Activated CD4-positive, alpha-beta T cell treated with anti-CD3 and anti-CD28 coated beads for 1 hour (primary cell): ENCODE measurements at places on chromosomes 4 and X.

DNA sequence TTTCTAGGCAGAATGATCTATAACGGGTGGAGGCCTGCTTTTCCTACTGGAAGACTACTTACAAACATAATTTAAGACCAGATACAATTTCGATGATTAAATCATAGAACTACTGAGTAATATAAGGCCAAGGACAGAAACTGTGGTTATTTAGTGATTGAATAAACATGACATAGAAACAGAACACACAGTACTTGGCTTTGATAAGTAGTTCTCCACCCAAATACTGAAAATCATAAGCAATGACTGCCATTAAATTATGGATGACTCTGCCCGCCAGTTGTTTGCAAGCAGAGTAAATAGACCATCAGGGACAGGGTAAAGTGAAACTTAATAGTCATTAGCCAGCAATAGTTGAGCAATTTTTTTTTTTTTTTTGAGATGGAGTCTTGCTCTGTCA lies 17.2 kb upstream of the SMIM14 start:
- DNase-seq, result no peak

DNA sequence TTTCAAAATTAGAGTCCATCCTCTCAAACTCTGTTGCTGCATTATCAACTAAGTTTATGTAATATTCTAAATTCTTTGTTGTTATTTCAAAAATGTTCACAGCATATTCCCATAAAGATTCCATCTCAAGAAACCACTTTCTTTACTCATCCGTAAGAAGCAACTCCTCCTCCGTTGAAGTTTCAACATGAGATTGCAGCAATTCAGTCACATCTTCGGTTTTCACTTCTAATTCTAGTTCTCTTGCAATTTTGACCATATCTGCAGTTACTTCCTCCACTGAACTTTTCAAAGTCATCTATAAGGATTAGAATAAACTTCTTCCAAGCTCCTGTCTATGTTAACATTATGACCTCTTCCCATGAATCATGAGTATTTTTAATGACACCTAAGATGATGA lies 216.6 kb upstream of the SLC7A11 start:
- DNase-seq, result no peak

GRCh38 chr4:124288706-124289486 lies 423.6 kb downstream of the ANKRD50 start:
- DNase-seq, result no peak

DNA sequence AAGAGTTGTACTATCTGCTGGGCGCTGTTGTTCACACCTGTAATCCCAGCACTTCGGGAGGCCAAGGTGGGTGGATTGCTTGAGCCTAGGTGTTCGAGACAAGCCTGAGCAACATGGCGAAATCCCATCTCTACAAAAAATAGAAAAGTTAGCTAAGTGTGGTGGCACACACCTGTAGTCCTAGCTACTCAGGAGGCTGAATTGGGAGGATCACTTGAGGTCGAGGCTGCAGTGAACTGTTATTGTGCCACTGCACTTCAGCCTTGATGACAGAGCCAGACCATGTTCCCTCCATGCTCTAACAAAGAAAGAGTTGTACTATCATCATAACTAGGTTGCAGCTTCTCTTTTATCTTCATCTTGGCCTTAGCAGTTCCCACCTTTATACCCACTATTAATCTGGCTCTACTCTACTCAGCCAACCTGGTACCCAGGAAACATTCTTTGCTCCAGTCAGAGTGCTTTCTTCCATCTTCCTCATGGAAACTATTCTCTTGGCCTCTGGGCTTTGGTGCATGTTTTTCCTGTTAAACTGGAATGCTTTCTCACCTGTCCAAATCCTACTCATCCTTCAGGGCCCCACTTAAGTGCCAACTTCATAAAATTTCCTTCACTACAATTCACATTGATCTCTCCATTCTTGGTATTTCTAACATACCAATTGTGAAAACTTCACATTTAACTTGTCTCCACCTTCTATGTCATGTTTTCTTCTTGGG lies 18.2 kb downstream of the FABP2 start:
- DNase-seq, result no peak

DNA sequence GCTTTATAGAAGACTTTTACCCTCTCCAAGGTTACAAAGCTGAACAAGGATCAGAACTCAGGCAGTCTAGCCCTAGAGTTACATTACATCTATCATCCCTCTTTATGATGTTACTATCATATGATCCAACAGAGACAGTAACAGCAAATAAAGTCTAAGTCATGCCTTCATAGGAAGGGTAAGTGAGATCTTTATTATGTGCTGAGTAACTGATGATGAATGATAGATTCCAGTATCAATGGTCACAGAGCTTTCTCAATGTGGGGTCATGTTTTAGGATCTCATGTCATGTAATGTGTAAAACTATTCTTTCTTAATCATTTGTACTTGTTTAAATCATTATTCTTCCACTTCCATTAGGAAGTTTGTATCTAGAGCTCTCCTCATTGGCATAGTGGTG lies 22.8 kb downstream of the ELOVL6 start:
- no peak for DNase-seq

DNA sequence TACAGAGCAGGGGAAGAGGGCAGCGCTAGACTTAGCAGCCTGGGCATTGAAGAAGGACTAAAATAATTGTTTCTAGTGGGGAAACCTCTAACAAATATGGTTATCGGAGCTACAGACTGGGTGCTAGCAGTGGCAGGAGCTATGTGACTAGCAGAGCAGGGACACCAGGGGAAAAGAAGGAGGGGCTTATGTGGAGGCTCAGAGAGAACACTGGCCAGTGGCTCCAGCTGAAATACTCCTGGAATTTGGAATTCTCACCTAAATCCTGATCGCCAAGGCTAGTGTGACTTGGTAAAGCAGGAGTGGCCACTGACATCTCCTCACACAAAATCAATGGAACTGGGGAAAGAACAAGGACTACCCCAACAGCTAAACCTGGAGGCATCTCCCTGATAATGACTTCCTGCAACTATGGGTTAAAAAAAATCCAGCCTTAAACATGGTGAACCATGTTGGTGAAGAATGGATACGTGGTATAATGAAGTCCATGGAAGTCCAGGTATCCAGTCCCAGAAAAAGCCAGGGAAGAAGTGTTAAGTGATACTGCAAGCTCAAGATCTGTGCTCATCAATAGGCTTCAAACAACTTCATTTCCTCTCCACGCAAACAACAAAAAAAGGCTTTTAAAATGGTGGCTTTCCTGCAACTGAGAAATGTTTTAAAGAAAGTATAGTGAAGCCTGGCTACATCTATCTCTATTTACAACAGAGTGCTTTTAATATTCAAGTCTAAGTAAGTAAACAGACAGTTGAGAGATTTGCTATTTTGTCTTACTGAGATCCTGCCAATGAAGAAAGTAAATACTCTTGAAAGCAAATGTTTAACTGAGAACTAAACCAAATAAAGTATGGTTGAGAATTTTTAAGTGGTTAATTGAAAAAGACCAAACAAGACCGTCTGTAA lies 1.8 kb downstream of the TAPT1 start:
- no peak for DNase-seq

DNA sequence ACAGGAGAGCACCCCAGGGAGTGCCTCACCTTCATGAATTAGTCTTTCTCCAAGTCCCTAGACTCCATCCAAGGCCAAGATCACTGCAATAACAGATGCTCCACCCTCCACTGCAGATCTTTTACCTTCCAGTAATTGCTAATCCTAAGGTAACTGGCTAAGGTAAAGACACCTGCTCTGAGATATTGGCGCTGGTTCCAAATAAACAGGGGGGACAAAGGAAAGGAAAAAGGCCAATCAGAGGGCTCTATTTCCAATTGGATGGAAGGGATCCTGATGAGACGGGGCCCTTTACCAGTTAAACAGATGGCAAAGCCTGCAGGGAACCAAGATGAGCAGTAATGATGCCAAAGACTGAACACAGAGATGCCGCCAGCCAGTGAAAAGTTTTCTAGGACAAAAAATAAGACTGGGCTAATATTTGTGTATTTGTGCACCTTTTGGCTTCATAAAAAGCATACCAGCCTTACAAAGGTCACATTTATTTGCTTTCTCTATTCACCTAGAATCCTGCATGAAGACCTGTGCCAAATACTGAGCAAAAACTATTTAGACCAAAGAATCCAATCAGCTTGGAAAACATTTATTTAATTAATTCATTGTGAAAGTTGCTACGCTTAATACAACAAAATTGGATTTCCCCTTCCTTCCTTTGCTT lies 148.5 kb downstream of the PPP3CA start:
- no peak for DNase-seq

DNA sequence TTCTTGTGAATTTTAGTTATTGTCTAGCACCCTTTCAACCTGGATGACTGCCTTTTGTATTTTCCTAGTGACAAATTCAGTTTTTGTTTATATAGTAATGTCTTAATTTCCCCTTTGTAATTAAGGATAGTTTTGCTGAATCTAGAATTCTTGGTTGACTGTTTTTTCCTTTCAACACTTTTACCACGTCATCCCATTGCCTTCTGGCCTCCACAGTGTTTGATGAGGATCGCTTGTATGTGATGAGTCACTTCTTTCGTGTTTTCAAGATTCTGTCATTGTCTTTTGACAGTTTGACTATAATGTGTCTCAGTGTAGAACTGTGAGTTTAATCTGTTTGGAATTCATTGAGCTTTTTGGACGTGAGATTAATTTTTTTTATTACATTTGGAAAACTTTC lies 30.1 kb downstream of the KDM6A start:
- DNase-seq, result no peak

- DNase-seq, result no peak
These were observed 1.1 kb upstream of the NLGN3 start for GRCh38 chrX:71143508-71143907.
